GM12864 (cell line): ENCODE measurements at places on chromosomes 6 and 20.

DNA sequence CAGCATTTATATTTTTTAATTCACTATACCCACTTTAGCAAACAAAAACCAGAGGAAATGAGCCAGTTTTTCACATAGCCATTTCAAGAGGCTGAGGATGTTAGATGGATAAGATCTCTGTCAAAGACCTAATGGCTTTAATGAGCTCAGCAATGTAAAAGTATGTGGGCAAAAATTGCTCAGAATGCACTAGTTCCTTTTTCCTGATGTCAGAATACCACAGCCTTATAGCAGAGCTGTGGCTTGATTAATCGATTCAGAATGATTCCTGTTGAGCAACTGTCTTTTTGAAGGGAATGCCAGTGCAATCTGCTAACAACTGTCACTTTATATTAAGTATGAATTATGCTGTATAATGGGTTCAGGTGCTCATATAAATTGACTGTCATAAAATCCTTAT is 100.6 kb upstream of the HIVEP1 start:
- DNase-seq, result no peak

GRCh38 chr20:62508641-62509051 is 32.9 kb upstream of the GATA5 start:
- no peak for DNase-seq

DNA sequence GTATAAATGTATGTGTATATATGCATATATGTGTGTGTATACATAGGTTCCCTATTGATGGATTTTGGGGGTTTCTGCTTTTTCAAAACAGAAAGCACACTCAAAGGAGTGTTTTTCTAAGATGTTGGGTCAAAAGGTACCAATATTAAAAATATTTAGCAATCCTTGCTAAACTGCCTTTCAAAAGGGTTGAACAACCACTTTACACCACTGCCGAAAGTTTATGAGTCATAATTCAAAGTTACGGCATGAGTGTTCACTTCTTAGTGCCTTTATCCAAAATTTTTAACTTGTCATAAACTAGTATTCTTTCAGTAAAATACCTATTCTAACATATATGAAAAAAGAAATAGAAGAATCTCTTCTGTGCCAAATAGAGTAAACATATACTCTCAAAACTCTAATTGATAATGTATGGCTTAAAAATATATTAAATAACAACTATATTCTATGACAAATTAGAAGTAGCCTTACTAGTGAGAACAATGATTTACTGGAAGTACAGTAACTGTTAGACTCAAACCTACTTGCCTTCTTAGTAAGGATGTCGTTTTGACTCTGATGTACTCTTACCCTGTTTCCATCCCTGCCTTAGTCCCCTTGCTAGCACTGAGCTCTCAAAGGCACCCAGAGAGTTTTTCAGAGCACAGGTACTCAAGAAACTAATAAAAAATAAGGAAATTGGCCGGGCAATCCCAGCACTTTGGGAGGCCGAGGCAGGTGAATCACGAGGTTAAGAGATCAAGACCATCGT is 136.1 kb downstream of the INSM1 start:
- no peak for DNase-seq

GRCh38 chr6:77568570-77568969 is 84.3 kb upstream of the MEI4 start:
- DNase-seq, result no peak

DNA sequence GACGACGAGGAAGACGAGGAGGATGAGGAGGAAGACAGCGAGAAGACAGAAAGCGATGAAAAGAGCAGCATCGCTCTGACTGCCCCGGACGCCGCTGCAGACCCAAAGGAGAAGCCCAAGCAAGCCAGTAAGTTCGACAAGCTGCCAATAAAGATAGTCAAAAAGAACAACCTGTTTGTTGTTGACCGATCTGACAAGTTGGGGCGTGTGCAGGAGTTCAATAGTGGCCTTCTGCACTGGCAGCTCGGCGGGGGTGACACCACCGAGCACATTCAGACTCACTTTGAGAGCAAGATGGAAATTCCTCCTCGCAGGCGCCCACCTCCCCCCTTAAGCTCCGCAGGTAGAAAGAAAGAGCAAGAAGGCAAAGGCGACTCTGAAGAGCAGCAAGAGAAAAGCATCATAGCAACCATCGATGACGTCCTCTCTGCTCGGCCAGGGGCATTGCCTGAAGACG is 116.9 kb downstream of the TMEM242 start:
- DNase-seq, result no peak

DNA sequence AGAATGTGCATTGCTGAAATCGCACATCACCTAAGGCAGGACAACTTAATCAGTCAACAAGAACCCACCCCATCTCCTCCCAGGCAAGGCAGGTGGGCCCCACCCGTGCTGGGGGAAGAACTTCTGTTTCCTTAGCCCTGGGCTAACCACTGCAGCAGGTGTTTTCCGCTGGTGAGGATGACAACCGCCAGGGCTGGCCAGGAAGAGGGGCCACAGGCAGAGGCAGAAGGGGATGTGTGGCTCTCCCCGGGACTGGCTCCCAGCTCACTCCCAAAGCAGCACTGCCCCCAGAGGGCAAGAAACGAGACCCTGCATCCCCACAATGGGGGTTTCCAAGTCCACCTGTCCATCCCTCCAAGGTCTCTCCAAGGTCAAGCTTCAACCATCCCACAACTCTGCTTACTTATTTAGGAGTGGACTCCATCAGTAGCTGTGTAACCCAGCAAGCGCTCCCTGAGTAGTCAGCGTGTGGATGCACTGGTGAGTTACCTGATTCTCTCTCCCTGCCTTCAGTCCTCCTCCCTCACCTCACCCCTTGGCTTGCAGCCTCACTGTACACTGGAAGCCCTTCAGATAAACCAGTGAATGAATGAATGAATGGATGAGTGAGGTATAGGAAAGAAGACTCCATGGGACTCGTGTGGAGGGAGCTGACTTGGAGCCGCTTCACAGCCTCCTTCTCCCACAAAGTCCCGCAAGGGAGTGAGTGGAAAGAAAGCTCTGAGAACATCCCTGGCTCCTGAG is 168.2 kb upstream of the CST7 start:
- DNase-seq, result no peak
